ENCODE measurements at places on chromosomes 16 and 17.

- DNase-seq: peak; percentile 77
These were observed 9.1 kb downstream of the TP53I13 start for GRCh38 chr17:29577385-29578211.

DNA sequence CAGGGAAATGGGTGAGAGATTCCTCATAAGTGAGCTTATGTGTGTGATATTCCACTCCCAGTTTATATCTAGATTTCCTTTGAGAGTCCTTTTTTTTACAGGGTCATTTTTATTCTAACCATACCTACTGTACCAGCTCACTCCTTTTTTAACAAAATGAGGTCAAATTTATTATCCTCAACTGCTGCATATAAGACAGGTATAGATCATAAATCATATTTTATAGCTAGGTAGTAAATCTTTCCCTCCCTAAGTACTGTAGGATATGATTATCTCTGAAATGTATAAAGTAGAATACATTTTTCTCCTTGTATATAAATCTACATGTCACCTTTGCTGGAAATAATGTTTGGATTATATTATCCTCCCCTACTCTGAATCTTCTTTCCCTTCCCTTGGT, 31.5 kb downstream of the AP2B1 start:
- DNase-seq: no peak

DNA sequence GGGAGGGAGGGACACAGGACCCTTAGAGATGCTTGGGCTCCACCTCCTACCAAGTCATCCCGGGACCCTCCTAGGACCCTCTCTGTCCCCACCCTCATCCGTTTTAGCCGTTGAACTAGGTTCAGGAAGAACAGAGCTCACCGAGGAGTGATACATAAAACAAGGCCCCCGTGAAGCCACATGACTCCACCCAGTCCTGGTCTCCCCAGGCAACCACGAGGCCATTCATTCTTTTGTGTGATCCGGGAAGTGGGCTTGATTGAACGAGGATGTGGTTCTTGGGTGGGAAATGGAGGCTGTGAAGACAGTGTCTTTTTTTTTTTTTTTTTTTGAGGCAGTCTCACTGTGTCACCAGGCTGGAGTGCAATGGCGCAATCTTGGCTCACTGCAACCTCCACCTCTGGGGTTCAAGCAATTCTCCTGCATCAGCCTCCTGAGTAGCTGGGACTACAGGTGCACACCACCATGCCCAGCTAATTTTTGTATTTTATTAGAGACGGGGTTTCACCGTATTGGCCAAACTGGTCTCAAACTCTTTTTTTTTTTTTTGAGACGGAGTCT, 14.8 kb downstream of the TRARG1 start:
- DNase-seq: no peak

DNA sequence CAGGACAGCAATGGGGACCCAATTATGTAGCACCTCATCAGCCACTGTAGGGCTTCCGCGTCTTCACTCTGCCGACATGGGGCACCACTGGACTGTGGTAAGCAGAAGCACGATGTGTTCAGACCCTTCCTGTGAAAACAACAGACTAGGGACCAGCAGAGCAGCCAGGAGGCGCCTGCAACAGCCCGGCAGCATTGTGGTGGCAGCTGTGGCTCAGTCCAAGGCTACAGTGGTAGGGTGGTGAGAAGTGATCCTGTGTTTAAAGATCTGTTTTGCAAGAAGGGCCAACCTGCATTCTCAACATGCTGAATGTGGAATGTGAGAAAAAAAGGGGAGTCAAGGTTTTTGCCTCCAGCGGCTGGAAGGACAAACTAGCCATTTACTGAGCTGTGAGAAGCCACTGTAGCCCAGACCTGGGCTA, 80.8 kb downstream of the GAS7 start:
- no peak for DNase-seq

GRCh38 chr16:26087091-26087490, 395.3 kb downstream of the HS3ST4 start:
- no peak for DNase-seq

DNA sequence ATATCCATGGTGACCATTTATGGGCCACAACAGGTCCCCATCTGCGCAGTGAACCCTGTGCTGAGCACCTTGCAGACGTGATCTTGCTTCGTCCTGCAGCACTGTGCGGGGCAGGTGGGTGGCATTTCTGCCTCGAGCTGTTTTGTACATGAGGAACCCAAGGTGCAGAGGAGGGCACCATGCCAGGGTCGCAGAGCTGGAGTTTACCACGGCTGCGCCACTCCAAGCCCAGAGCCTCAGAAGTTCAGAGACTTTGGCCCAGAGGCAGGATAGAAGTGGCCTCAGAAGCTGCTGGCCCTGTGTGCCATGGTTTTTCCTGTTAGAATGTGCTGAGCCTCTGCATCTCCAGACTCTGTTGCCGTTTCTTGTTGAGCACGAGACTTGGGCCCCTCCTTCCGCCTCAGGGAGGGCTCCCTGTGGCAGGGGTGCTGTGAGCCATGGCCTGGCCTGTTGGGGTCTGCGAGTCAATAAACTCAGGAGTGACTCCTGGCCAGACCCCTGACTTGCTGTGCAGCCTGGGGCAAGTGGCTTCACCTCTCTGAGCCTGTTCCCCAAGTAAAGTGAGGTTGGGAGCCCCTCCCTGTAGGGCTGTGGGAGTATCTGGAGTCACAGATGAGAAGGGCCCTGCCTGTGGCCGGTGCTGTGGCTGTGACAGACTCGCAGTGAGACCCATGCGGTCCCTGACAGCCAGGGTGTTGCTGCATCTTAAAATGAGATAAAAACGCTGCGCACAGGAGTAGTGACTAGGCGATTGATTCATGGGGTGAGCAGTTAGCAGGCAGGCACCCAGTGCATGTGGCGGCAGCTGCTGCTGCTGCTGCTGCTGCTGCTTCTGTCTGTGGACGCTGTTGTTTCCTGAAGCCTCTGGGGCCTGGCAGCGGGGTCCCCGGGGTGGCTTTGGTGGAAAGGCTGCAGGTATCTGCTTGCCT, 11.8 kb downstream of the MAP2K3 start:
- DNase-seq: no peak

GRCh38 chr17:2170023-2170422, 115.1 kb downstream of the HIC1 start:
- DNase-seq: no peak

GRCh38 chr16:57706717-57707116, 12.1 kb downstream of the DRC7 start:
- DNase-seq: no peak

GRCh38 chr17:49978501-49978900, 9.5 kb downstream of the DLX4 start:
- DNase-seq: no peak

DNA sequence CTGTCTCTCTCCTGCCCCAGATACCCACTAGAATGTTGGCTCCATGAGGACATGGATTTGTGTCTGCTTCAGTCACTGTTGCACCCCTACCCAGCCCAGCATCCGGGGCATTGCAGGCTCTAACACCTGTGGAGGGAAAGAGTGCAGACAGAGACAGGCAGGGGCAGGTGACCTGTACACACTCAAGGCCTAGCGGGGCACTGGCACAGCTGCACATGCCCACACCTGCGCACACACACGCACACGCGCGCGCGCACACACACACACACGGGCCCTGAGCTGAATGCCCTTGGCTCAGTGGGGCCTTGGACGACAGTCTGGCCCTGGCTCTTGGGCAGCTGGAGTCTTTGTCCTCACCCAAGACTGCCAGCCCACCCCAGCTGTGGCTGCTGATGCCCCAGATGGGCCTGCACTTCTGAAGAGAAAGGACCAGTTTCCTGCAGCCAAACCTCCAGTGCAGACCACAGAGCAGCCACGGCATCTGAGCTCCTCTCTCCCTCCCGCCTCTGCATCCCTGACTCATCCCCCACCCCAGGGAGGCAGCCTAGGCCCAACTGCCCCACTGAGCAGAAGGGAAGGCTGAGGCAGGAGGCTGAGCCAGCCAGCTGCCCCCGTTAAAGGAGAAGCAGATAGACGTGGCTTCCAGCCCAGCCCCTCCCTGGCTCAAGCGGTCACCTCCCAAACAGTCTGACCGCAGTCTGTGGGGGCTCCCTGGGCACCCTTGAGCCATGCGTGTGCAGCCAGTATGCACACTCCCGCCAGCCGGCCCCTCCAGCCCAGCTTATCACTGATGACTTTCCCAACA, 12.3 kb upstream of the RAI1 start:
- no peak for DNase-seq

Measured in AG08396 (cell line).